GM23248 (cell line): ENCODE measurements at places on chromosomes 1 and 21. TPM values are rescaled to one million over a fixed set of nuclear protein-coding genes. Genes with fewer than 3 reads are reported as not detected.

ESPN gene
- not detected in 2 replicates for total RNA-seq

HTR6 gene
- not detected in 2 replicates for total RNA-seq

PTAFR gene
- not detected in 2 replicates for total RNA-seq

NCAM2 gene
- 1.0 and 1.3 TPM in 2 replicates for total RNA-seq

SHISA4 gene
- total RNA-seq = 24.8 and 42.4 TPM in 2 replicates

IGFN1 gene
- total RNA-seq = not detected in 2 replicates

DRAM2 gene
- total RNA-seq = 82.5 and 91.4 TPM in 2 replicates

PIGR gene
- total RNA-seq = not detected in 2 replicates

SLC9C2 gene
- total RNA-seq = not detected in 2 replicates
